Stimulated activated CD8-positive, alpha-beta memory T cell treated with anti-CD3 and anti-CD28 coated beads, Interleukin-2, amount 100 ng/mL, for 1 hour (primary cell): ENCODE measurements at places on chromosomes 3 and 15.

GRCh38 chr3:64053581-64053980 is 30.3 kb upstream of the PSMD6 start:
- DNase-seq: no peak

DNA sequence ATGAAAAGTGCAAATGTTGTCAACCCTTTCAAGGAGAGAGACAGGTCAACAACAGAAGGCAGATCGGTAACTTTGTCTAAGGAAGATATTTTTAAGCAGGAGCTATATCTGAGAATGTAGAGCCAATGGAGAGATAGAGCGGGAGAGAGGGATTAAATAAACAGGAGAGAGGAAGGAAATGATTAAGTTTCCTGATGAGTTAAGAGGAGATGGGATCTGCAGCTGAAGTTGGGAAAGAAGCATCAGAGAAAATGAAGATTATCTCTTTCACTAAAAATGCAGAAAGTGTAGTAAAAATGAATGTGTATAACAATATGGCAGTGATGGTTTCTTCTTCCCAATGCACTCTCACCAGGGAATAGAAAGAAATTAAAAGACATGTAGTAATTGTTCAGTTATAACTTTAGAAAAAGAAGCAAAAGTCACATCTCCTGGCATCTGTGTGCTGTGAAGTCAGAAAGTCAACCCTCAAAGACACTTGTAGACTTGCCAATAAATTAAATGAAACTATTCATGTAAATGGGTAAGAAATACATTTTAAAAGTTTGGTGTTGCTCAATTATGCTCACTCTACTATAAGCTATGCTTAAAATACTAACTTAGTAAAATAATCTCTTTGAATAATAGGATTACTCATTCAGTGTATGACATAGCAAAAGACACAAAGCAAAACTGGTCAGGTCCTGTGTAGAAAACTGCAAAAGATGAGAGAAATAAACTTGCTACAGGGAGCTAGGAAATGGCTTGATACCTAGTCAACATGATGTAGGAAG is 264.6 kb downstream of the ZIC4 start:
- DNase-seq: no peak

GRCh38 chr3:88824666-88825564 is 282.5 kb upstream of the EPHA3 start:
- DNase-seq: no peak

- no peak for DNase-seq
Observed at GRCh38 chr15:74381481-74381880, 14.0 kb upstream of the CYP11A1 start.

DNA sequence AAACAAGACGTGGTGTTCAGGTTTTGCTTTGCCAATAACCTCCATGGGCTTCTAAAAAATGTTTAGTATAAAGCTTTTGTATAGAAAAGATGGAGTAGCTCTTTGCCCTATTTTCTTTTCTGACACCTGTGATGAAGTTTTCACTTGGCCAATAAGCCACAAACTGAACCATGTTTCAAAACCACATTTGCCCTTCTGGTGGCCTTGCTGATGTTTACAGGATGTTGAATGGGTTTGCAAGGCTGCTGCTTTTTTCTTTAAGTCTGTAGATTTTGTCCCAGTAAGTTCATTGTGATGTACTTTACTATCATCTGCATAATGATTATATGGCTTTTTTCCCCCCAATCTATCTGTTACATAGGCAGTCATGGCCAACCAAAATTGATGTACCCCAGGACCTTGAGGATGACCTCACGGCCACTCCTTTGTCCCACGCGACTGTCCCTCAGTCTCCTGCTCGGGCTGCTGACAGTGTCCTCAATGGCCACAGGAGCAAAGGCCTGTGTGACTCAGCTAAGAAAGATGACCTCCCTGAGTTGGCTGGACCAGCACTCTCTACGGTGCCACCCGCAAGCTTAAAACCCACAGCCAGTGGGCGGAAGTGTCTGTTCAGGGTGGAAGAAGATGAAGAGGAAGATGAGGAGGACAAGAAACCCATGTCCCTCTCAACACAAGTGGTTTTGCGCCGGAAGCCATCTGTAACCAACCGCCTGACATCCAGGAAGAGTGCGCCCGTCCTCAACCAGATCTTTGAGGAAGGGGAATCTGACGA is 60.8 kb downstream of the SNRK start:
- DNase-seq: peak; percentile 21

- no peak for DNase-seq
Observed at GRCh38 chr3:184459355-184459754, 79.5 kb downstream of the CHRD start.

- no peak for DNase-seq
Observed at GRCh38 chr3:172247525-172248274, 200.6 kb downstream of the GHSR start.

- no peak for DNase-seq
Observed at GRCh38 chr15:41513506-41514227, at the start of gene LTK. Gene LTK (minus strand): TSS chr15:41513827. CDS start chr15:41513709, 118 bp downstream.

DNA sequence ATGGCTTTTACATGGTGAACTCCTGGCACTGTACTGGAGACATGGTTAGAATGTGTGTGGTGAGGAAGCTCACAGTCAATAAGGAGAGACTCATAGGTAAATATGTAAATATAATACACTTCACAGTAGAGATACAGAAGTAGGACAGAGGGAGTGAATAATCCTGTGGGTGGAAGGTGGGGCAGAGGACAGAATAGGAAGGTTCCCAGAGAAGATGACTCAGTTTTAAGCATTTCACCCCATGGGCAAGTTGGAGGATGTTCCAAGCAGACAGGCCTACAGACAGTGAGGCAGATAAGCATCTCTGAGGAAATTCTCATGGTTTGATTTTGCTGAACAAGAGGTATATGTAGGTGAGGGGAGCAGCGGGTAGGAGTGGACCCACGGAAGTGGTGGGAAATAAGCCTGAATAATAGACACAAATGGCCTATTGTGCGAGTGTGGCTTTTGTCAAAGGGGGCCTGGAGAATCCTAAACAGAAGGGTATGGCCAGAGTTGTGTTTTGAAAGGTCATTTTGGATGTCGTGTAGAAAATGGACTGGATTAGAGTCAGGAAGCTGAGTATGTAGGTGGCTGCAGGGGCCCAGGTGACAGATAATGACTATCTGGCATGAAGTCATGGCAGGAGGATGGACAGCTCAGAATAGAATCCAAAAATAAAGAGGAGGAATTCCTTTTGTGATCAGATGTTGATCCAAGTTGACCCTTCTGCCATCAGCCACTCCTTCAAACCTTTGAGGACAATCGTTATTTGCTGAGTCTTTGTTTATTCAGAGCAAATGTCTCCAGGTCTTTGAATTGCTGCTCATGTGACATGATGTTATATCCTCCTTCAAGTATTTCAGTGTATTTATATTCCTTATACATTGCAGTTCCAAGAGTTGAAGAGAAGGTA is 97.3 kb upstream of the THRB start:
- no peak for DNase-seq
